ENCODE measurements at places on chromosomes 6 and 20.

- DNase-seq, result no peak
These were observed 17.5 kb downstream of the NRN1 start for GRCh38 chr6:5989141-5989723.

GRCh38 chr6:124373386-124373785 is 569.7 kb downstream of the NKAIN2 start:
- no peak for DNase-seq

DNA sequence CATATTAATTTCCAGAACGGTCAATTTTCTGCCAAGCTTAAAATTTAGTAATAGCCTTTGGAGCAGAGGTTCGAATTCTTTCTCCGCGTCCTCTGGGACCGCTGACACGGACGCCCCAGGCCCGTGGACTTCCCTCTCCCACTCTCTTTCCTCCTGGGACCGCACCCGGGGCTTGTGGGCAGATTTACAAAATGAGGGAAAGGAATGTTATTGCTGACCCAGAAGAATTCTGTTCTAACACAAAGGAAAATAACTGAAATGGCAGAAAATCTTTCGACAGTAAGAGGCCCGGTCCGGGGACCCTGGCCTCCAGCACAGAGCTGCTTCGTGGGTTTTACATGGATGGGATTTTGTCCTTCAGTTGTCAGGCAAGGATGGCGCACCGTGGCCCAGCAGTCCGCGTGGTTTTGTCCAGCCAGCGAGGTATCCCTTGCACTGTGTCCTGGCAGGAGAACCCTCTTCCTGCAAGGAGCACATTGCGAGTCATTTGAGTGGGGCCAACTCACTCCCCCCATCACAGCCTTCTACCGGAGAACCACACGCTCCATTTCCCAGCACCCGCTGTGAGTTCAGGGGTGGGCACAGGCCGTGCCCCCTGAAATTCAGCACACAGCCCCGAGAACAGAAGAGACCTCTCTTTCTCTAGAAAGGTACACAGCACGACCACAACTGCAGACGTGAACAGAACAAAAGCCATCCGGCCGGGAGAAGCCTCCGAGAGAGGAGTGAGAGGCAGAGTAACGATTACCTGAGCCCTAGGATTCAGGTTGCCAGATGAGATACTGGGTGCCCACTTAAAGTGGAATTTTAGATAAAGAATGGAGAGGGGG is 106.0 kb upstream of the AFDN start:
- DNase-seq, result no peak

DNA sequence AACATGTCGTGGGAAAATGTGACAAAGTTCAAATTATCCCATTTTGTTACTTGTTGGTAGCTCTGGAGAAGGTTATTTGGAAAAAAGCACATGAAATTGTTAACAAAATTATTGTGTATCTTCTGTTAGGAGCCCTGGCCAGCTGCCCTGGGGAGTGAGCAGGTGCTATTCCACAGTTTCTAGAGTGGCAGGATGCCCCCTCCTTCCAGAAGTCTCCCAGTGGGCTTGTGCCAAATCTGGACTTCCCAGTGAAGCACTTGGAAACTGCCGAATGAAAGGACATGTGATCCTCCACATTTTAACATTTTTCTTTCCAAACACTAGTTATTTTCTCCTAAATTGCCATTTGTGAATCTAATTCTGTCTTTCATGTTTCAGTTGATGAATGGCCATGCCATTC is 66.9 kb upstream of the CLDN20 start:
- no peak for DNase-seq

All from GM20000 (cell line).